ENCODE measurements at places on chromosomes 16 and 17. TPM values are rescaled to one million over a fixed set of nuclear protein-coding genes. Genes with fewer than 3 reads are reported as not detected.

DNA sequence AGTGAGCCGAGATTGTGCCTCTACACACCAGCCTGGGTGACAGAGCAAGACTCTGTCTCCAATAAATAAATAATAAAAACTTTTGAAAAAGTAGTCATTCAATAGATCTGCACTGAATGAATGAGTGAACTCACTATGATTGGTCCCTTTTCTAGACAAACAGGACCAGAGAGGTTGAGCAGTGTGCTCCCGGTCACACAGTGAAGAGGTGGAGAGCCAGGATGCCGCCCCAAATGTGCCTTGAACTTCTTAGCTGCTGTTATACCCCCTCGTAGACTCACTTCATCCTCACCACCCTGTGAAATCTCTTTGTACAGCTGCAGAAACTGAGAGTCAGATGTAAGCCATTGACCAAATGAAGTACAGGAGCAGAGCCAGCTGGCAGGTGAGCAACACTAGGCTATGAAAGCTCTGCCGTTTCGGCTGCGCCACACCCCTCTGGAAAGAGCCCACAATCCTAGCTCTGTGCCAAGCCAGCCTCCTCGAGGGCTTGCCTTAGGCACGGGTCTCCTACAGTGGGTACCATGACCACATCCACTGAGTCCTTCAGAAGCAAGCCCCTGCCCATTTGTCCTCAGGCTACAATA is 7.8 kb upstream of the KIAA0513 start:
- H3K27ac ChIP-seq, result no peak overlapping the region
- H3K27me3 ChIP-seq, result peaks cover 7% of the 10 kb centered on the region
- H3K36me3 ChIP-seq, result no peaks in the 10 kb centered on the region

DNA sequence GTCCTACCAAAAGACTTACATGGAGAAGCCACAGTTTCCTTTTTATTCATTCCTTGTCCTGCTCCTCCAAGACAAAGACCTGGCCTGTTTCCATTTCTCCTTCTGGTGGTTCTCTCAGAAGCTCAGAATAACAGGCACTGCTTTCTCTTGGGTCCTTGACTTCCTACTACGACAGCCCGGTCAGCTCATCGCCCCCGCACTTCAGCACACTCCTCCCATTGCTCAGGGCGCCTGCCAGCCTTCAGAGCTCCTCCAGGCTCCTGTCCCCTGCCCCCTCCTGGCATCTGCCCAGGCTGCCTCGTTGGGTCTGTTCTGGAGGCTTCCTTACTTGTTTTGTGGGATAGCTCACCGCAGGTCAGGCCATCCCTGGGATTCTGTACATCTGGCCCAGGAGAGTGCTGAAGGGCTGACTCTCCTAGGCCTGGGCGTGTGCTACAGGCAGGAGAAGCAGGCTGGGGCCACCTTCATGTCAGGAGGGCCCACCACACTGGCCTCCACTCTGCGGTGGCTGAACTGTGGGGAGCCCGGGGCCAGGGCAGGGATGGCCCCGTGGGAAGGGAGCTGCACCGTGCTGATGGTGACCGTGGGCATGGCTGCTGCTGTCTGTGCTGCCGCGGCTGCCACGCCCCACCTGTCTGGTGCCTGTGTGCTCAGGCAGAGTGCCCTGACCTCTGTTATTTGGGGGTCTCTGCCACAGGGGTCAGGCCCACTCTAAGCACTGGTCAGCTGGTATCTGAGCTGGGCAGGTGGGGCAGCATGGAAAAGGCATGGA is 17.7 kb downstream of the TCF25 start:
- H3K27ac ChIP-seq, result no peak overlapping the region
- peaks cover 18% of the 10 kb centered on the region for H3K36me3 ChIP-seq
- no peaks in the 10 kb centered on the region for H3K27me3 ChIP-seq
- H3K4me3 ChIP-seq, result no peak overlapping the region

DNA sequence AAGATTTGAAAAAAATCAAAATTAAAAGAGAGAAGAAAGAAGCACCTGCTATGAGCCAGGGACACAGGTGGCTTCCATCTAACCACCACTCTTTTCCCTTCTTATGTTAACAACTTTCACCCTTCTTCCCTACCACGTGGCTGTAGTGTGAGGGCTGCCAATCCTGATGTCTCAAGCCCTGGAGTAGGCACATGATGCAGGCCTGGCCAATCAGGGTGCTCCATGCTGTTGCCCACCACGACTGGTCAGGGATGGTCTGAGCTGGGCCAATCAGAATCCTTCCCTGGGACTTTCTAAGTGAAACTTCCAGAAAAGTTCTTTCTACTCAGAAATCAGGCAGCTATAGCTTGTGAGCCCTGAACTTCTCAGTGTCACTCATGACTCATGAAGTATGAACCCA is 140.7 kb downstream of the SDK2 start:
- H3K27ac ChIP-seq, result no peak overlapping the region
- no peak for DNase-seq
- no peaks in the 10 kb centered on the region for H3K4me1 ChIP-seq

GRCh38 chr16:12334852-12335251 is 358.3 kb downstream of the SNX29 start:
- no peak overlapping the region for H3K27ac ChIP-seq
- H3K27me3 ChIP-seq, result no peaks in the 10 kb centered on the region
- no peak for DNase-seq
- H3K36me3 ChIP-seq, result no peaks in the 10 kb centered on the region
- no peak overlapping the region for H3K4me3 ChIP-seq

GRCh38 chr17:59616253-59616920 is 3.3 kb upstream of the CLTC start:
- H3K27ac ChIP-seq, result peak overlapping the region; percentile 85
- peaks cover 28% of the 10 kb centered on the region for H3K4me1 ChIP-seq
- no peak overlapping the region for H3K4me3 ChIP-seq
- DNase-seq, result no peak

GRCh38 chr16:72848759-72849664 is 198.9 kb downstream of the ZFHX3 start:
- no peaks in the 10 kb centered on the region for H3K36me3 ChIP-seq
- no peak overlapping the region for H3K27ac ChIP-seq
- peaks cover 14% of the 10 kb centered on the region for H3K27me3 ChIP-seq
- H3K4me3 ChIP-seq, result no peak overlapping the region
- DNase-seq, result no peak

DNA sequence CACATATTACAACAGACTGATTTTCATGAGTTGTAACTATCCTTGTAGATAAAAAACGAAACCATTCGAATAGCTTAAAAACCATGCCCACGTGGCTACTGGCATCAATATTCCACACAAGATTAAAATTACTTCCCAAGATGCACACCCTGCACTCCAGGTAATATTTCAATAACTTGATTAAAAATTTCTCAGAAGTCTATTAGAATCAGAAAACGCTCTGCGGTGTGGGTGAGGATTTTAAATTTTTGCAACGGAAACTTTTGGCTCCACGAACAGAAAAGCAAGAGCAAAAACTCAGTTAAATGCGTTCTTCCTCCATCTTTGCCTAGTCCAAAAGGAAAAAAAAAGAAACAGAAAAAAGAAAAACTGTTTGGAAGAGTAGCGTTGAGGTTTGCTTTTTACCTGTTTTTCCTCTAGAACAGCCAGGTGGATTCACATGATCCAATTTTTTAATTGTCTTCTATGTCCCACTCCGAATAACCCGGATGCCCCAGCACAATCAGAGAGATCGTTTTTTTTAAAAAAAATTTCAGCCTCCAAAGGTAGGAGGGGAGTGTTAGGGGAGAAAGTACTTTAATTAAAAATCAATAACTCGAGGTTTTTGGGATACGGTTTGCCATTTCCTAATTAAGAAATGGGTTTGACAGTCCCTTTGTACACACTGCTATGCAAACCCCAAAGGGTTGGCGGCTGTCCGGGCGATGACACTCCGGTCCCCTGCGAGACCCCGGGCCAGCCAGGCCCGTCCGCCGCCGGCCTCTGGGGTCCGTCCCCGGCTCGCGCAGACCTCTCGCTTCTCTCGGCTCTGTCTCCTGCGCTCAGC is 708 bp upstream of the NFAT5 start:
- peak overlapping the region; percentile 94 for H3K4me3 ChIP-seq
- no peak for DNase-seq
- peaks cover 29% of the 10 kb centered on the region for H3K36me3 ChIP-seq
- H3K4me1 ChIP-seq, result peaks cover 63% of the 10 kb centered on the region

DNA sequence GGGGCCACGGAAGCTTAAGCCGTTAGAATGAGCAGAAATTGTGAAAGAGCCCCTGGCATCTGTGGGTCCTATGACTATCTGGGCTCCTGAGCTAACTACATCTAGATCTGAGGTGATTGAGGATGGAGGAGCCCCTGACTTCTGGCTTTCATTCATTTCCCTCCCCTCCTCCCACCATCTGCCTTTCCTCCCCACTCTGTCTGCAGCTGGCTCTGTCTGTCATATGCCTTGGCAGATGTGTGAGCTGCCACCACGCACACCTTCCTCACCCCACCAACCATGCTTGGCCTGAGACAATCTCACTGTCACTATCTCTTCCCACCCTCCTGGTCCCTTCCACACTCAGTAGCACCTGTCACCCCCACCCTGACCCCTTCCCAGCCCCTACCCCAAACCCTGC is 5.1 kb downstream of the CD300E start:
- no peaks in the 10 kb centered on the region for H3K36me3 ChIP-seq
- no peaks in the 10 kb centered on the region for H3K4me1 ChIP-seq
- peaks cover 63% of the 10 kb centered on the region for H3K27me3 ChIP-seq
- no peak for DNase-seq
- no peak overlapping the region for H3K27ac ChIP-seq

- no peak for DNase-seq
- no peaks in the 10 kb centered on the region for H3K4me1 ChIP-seq
- no peak overlapping the region for H3K4me3 ChIP-seq
- peaks cover 11% of the 10 kb centered on the region for H3K27me3 ChIP-seq
These were observed 426.8 kb downstream of the HS3ST4 start for GRCh38 chr16:26118575-26118974.

- no peaks in the 10 kb centered on the region for H3K4me1 ChIP-seq
- no peak for DNase-seq
- H3K36me3 ChIP-seq, result no peaks in the 10 kb centered on the region
- no peak overlapping the region for H3K4me3 ChIP-seq
These were observed 665.9 kb upstream of the SALL1 start for GRCh38 chr16:51816929-51817328.

DNA sequence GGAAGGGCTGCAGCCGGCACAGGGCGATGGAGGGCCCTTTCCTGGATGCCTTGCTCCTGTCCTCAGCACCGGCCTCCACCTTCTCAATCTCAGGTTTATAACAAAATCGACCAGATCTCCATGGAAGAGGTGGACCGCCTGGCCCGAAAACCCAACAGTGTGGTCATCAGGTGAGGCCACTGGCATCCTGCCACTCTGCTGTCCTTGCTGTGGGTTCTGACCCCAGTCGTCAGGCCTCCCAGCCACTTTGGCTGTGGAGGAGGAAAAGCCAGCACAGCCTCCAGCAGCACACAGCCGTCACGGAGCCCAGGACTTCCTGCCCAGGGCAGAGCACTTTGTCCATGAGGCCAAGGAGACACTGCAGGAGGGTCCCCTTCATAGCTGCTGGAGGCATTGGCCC is 6.7 kb upstream of the MYO15A start:
- H3K27ac ChIP-seq, result no peak overlapping the region
- H3K36me3 ChIP-seq, result peaks cover under 1% of the 10 kb centered on the region
- no peaks in the 10 kb centered on the region for H3K27me3 ChIP-seq
- DNase-seq, result no peak

DNA sequence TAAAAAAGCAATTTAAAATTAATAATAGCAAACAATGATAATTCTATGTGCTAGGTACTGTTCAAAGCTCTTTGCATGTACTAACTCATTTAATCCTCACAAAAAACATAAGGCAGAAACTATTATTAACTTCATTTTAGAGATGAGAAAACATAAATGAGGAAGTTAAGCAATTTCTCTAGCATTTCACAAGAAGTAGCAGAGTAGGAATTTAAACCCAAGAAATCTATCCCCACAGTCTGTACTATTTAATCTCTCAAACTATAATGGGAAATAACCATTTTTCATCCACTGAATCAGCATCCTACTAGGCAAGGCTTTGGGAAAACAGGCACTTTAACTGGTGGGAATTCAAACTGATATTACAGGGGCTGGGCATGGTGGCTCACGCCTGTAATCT is 42.2 kb upstream of the INTS2 start:
- no peaks in the 10 kb centered on the region for H3K27me3 ChIP-seq
- no peak for DNase-seq
- H3K27ac ChIP-seq, result no peak overlapping the region
- peaks cover 2% of the 10 kb centered on the region for H3K36me3 ChIP-seq

TPSB2 gene
- total RNA-seq, result 0.60 TPM

MT3 gene
- 6.8 TPM for total RNA-seq

DOC2A gene
- total RNA-seq, result not detected

SSTR5 gene
- not detected for total RNA-seq

MPP3 gene
- total RNA-seq, result not detected

All from activated T-cell treated with anti-CD3 and anti-CD28 coated beads, Interleukin-2, amount 50 U/mL, for 72 hours (primary cell).